Karpas-422 (cell line): ENCODE measurements at places on chromosomes 1 and 21. TPM values are rescaled to one million over a fixed set of nuclear protein-coding genes. Genes with fewer than 3 reads are reported as not detected.

GRCh38 chr1:185917646-185918045 is 183.5 kb downstream of the HMCN1 start:
- H3K36me3 ChIP-seq: no peaks in the 10 kb centered on the region
- H3K27ac ChIP-seq: no peak overlapping the region
- DNase-seq: peak; percentile 48
- H3K4me1 ChIP-seq: no peaks in the 10 kb centered on the region

DNA sequence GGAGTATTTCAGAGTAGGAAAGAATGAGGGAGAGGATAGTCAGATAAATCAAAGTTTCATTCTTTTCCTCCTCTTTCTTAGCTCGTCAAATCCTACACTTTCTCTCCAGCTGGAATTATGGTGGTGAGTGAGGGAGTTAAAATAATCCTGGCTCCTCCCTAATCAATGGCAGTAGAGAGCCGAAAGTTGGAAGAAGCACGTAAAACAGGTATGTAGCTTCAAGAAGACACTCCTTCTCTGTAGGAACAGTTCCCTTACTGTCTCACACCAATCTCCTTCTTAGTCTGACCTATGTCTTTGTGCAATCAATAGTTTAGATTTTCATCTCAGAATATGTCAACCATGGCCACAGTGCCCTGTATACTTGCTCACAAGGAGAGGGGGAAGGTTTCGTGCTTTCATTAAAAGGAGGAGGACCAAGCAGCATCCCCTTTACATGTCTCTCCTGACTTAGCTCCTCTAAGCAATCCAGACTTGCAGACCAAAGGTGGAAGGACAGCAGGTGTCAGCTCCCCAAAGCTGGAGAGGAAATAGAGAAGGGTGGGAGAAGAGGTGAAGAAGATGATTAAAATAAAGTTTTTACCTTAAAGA is 878 bp downstream of the MINDY1 start:
- H3K36me3 ChIP-seq: no peaks in the 10 kb centered on the region
- H3K27me3 ChIP-seq: no peaks in the 10 kb centered on the region
- H3K27ac ChIP-seq: peak overlapping the region; percentile 60
- peaks cover 61% of the 10 kb centered on the region for H3K4me1 ChIP-seq
- H3K4me3 ChIP-seq: peak overlapping the region; percentile 73

DNA sequence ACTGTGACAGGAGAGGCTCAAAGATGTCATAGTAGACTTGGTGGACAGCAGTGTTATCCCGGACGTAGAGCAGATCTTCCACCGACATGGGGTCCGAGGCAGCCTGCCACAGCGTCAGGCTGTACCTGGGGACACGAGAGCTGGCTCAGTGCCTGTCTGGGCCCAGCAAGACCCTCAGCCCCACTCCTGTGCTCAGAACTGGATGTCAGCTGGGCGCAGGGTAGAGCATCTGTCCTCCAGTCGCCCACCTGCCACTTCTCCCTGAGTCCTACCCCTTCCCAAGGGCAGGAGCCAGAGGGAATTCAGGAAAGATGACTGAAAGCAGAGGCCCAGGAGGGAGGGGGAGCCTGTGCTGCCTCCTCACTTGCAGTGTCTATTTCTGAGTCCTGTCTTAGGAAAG is 11.7 kb downstream of the FAM151A start:
- H3K27ac ChIP-seq: no peak overlapping the region
- H3K36me3 ChIP-seq: no peaks in the 10 kb centered on the region
- no peak for DNase-seq

DNA sequence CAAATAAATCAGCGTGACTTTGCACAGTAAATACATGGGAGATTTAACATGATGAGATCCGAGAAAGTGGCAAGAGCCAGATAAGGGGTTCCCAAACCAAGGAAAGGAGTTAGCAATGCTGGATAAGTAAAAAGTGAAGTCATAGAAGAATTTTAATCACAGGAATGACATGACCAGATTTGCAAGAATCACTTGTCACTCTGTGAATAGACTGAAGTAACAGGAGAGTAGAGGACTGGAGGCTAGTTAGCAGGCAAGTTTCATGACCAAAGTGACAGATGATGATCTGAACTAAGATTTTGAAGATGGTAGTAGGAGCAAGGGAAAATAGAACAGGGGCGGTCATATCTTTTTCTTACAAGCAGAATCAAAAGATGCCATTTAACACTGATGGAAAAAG is 8.4 kb downstream of the CFH start:
- H3K27ac ChIP-seq: no peak overlapping the region
- no peak for DNase-seq
- H3K4me1 ChIP-seq: no peaks in the 10 kb centered on the region
- no peaks in the 10 kb centered on the region for H3K36me3 ChIP-seq
- no peaks in the 10 kb centered on the region for H3K27me3 ChIP-seq
- H3K4me3 ChIP-seq: no peak overlapping the region

MAPKAPK2 gene
- total RNA-seq: 19.8 and 25.1 TPM in 2 replicates

- H3K36me3 ChIP-seq: no peaks in the 10 kb centered on the region
- H3K4me1 ChIP-seq: no peaks in the 10 kb centered on the region
- no peak overlapping the region for H3K4me3 ChIP-seq
- H3K27ac ChIP-seq: no peak overlapping the region
Observed at GRCh38 chr21:34227386-34227852, 136.4 kb upstream of the KCNE2 start.

KIAA1614 gene
- 0.07 TPM in 1 of 2 replicates, not detected in the other for total RNA-seq

- H3K4me3 ChIP-seq: no peak overlapping the region
- H3K27ac ChIP-seq: no peak overlapping the region
- no peak for DNase-seq
Observed at GRCh38 chr1:60847391-60847790, 235.0 kb upstream of the NFIA start.

- peak; percentile 72 for DNase-seq
- peaks cover 25% of the 10 kb centered on the region for H3K36me3 ChIP-seq
- H3K4me3 ChIP-seq: peak overlapping the region; percentile 98
- peak overlapping the region; percentile 85 for H3K27ac ChIP-seq
Observed at GRCh38 chr1:204410688-204411450, 748 bp downstream of the PPP1R15B start.
